Stimulated activated CD8-positive, alpha-beta memory T cell treated with anti-CD3 and anti-CD28 coated beads, Interleukin-4, amount 100 ng/mL, for 24 hours (primary cell): ENCODE measurements at places on chromosomes 7 and 10.

DNA sequence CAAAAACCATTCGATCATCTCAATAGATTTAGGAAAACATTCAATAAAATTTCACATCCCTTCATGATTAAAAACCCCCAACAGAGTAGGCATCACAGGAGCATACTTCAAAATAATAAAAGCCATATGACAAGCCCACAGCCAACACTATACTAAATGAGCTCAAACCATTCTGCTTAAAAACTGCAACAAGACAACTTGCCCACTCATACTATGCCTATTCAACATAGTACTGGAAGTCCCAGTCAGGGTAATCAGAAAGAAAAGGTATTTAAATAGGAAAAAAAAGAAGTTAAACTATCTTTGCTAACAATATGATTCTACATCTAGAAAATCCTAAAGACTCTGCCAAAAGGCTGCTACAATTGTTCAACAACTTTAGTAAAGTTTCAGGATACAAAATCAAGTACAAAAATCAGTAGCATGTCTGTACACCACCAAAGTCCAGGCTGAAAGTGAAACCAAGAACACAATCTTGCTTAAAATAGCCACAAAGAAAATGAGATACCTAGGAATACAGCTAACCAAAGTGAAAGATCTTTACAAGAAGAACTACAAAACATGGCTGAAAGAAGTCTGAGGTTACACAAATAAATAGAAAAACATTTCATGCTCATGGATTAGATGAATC lies 882.6 kb downstream of the GRM8 start:
- DNase-seq = no peak

DNA sequence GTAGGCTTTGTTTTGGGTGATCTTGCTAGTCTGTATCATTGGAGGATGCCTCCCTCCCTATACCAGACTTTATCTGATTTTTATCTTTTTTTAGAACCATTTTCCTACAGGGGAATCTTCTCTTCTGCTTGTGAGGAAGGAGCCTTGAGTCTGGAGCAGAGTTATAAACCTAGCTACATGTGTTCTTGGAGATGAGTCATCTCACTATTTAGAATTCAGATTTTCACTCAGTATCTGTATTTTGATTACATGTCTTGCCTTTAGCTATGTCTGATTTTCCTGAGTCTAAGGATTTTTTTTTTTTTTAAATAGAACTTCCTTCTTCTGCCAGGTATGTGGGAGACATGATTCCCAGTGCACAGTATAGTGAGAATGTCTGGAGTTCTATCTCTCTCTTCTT lies 211.6 kb upstream of the MBL2 start:
- DNase-seq = no peak

GRCh38 chr10:75071756-75072155 lies 39.7 kb upstream of the SAMD8 start:
- no peak for DNase-seq

DNA sequence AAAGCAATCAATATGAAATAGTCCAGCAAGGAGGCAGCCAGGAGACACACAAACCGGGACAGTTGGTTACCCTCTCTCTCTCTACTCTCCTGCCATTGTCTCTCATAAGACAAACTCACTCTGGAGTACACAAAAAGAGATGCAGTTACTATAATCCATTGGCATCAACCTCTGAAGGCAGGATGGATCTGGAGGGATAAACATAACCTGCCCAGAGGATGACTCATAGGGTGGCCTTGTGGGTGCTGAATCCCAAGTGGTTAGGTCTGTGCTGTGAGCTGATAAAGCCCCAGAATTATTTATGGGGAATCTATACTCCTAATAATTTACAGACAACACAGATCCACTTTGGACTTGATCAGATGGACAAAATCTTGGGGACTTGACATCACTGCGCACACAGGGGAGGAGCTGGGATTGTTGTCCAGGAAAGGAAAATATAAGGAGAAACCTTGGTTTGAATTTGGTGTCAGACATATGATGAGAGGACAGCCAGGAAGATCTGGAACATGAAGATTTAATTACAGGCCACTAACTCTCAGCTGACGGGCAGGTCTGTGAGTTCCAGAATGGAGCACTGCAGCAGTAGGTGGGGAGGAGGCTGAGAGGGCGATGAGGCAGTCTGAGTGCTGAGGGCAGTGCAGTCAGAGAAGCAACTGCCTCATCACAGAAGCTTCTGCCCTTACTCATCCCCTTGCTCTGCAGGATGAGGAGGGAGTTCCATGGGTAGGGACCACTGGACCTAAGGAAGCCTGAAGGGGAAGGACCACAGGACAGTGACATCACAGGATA lies 113.9 kb upstream of the PRSS58 start:
- no peak for DNase-seq

GRCh38 chr10:64486149-64486548 lies 964.9 kb downstream of the REEP3 start:
- DNase-seq = no peak

DNA sequence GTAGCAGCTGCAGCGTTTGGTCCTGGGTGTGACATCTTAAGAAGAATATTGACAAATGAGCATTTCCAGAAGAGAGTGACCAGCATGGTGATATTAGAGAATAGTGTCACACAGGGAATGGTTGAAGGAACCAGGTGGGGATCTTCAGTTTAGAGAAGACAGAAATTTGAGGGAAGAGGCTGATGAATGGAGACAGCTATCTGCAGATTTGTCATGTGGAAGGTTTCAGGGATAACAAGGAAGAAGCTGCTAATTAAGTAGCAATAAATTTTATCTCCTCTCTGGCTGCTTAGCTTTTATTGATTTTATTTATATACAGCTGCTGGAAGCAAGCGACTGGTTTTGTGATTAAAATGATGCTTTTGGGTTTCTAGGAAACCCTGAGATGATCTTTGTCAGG lies 26.0 kb downstream of the SDK1 start:
- DNase-seq = no peak

DNA sequence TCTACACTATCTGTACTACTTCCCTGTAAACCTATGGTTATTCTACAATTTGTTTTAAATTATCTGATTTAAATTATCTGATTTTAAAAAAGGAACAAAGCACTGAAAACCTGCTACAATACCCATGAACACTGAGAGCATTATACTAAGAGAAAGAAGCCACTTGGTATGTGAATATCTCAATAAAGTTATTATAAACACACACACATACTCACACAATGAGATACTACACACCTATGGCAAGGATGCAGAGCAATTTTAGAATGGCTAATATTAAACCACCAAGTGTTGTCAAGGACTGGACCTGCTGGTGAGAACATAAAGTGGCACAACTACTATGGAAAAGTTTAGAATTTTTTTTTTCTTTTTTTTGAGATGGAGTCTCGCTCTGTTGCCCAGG lies 82.7 kb downstream of the IGF2BP3 start:
- DNase-seq = no peak

DNA sequence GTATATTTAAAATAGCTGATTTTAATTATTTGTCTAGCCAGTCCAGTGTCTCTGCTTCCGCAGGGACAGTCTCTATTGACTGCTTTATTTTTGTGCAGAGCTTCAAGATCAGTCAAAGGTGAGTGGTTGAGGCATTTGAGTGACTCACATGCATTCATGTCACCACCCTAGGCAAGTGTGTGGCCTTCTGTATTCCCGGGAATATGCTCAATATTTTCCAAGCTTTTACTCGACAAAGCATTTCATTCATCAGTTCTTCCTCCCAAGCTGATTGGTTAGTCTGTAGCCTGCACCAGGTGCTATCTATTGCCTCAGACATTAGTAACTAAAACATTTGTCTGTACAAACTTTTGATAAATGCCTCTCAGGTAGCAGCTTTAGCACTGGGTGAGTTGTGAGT lies 471.5 kb upstream of the NRG3 start:
- no peak for DNase-seq

- no peak for DNase-seq
Measured at GRCh38 chr10:103759100-103759781, 96.1 kb downstream of the SH3PXD2A start.

DNA sequence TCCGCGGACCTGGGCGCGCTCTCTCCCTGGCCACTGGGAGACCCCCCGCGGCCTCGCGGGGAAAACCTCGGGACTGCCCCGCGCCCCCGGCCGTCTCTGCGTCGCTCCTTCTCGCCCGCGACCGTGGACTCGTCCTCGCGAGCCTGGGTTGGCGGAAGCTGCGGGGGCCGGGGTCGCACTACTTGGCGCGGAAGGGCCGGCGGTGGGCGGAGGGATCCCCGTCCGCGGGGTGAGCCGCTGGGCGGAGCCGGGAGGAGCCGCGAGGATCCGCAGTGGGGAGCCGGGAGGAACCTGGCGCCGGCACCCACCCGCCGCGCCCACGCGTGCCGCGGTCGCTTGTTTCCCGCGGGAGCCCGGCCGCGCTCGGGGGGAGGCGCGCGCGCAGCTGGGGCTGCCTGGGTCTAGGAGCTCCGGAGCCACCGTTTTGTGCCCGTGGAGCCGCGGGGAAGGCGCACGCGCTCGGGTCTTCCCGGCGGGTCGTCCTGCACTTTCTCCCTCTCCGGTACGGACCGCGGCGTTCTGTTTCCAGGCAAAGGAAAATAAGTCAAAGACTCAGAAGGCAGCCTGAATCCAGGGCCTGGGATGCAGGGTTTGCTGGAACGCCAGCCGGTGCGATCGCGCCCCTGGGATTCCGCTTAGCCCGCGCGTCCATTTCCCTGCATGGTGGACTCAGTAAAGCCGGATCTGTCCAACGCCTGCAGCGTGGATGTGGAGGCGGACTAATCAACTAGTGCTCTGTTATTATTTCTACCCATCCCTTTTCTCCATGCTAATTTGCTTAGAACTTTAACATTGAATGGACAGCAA lies 28.7 kb upstream of the KMT2C start:
- DNase-seq = peak; percentile 66

DNA sequence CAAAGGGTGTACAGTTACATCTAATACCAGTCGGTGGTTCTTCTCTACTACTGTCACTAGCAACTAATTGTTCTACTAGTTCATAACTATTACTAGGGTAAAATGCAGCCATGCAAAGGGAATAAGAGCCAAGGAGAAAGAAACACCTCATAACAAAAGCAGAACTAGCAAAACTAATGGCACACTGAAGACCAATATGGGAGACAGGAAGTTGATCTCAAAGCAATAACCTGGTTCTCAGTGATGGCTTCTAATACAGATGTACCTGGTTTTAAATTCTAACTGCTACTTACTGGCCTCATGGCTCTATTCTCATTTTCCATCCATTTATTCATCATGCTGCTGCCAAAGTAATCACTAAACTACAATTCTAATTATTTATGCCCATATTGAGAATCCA lies 170.3 kb downstream of the SEMA3E start:
- no peak for DNase-seq

GRCh38 chr10:15197911-15198310 lies 29.4 kb upstream of the NMT2 start:
- no peak for DNase-seq

DNA sequence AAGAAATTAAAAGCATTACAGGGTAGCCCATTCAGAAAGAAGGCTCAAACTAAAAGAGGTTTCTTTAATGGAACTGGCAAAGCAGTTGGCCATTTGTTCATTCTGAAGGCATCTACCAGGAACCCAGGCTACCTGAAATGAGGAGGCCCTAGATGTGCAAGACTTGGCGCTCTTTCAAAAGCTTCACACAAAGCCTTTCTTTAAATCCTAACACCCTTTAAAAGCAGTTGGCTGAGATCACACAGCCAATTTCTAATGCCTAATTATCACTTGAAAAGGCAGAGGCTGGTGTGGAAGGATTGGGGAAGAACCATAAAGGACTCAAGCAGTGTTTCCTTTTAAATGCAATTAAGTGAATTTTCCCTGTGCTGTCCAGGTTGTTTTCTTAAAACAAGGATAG lies 23.2 kb downstream of the PPP1R17 start:
- no peak for DNase-seq

DNA sequence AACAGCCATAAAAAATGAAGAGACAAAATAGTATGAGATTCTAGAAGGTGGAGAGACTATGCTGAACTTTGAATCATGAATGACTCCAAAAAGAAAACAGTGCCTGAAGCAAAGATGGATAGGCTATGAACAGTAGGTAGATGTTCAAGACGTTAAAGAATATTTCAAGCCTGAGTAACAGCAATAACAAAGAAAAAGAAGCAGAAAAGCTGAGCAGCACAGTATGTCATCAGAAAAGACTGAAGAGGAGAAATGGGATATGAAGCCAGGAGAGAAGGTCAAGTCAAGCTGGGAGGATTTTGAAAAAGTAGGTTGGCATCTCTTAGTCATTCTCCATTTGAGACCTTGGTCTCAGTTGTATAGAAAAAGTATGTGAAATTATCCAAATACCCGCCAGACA lies 484.4 kb downstream of the SORCS1 start:
- no peak for DNase-seq

DNA sequence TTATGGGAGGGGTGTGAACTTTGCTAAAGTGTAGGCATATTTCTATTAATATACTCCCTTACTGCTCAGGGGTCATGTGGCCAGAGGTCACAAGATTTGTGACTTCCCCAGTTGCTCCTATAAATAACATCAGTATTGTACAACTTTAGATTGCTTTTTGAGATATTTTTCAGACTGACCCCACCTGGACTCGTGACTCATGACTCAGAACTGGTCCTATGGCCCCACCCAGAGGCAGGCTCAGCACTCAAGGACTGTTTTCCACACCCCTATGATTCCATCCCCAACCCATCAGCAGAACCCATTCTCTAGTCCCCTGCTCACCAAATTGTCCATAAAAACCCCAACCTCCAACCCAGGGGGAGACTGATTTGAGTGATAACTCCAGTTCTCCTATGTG lies 2.7 kb upstream of the CUL2 start:
- DNase-seq = no peak

- DNase-seq = no peak
Measured at GRCh38 chr10:21304198-21304597, 221.3 kb downstream of the SKIDA1 start.

- DNase-seq = no peak
Measured at GRCh38 chr7:155862123-155862892, 50.0 kb upstream of the SHH start.

DNA sequence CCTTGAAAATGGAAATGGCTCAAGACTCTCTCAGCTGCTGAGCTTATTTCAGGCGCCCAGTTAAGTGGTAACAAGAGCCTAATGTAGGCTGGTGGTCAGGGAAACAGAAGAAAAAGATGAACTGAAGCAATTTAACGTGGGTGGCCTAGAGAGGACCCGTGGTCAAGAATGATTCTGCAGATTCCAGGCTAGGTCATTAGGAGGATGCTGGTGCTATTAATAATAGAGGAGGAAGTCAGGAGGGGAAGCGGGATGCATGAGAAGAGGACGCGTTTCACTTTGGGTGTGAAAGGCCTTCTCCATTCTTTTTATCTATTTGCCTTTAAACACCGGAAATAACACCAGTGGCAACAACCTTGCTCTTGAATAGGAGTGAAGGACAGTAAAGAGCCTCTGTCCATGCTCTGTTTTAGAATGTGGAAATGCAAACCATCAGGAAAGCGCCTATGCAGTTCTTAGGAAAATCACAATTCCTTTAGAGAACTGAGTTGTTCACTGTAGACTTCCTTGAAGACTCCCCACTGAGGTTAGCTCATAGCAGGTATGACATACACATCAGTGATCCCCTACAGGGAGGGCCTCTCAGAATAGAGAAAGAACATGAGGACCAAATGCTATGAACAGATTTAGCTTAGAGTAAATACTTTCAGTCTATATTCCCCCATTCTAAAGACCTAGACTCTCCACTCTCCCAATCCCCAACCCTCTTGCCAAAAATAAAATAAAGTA lies 8.6 kb downstream of the LIPA start:
- DNase-seq = no peak
